Type B pancreatic cell (in vitro differentiated cells): ENCODE measurements at places on chromosomes 11 and 22. TPM values are rescaled to one million over a fixed set of nuclear protein-coding genes. Genes with fewer than 3 reads are reported as not detected.

SHANK2 gene
- 25.9 and 49.4 TPM in 2 replicates for total RNA-seq

PHETA2 gene
- 4.1 and 11.9 TPM in 2 replicates for total RNA-seq

DNA sequence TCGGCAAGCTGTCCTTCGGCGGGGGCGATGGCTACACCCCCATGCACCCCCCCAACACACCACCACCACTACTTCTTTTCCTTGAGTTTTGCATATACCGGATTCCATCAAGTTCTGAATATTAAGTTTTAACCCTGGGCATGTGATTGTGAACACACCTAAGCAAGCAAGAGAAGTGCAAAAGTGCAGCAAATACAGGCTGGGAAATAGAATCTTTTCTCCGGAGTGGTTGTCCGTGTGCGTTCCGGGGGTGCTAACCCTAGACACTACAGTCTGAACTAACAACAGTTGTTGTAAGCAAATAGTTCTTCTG, 574 bp downstream of the PRSS23 start:
- no peak for DNase-seq

ART5 gene
- 1.0 and 3.8 TPM in 2 replicates for total RNA-seq

APLNR gene
- total RNA-seq = 0.36 and 2.0 TPM in 2 replicates

TMEM134 gene
- total RNA-seq = 41.7 and 46.6 TPM in 2 replicates

- no peak for DNase-seq
Measured at GRCh38 chr22:37260901-37261336, 16.9 kb upstream of the RAC2 start.

DNA sequence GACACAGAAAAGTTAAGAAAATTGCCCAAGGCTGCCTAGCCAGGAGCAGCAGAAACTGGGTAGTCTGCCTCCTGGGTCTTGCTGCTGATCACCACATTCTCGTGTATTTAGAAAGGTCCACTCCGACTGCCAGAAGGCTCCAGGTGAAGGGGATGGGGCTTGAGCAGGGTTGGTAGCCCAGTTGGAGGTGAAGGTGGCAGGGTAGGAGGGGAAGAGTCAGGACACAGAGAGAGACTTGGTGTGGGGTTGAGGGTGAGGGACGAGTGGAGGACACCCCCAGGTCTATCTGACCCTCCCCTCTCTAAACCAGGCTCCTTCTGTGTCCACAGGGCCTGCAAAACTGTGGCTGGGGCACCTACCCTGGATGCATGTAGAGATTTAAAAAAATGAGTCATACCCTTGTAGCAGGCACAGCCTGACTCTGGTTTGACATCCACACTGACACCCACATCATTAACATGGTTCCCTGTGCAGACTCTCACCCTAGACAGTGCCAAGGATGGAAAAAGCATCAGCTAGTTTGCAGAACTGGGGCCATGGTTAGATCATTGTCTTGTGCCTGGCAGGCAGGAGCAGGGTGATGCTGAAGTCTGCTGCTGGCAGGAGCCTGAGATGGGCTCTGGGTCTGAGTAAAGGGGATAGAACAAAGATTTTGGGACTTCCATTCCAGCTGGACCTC, 273.2 kb downstream of the TENM4 start:
- DNase-seq = no peak

GRCh38 chr11:108512708-108513107, 14.5 kb upstream of the POGLUT3 start:
- no peak for DNase-seq

DNA sequence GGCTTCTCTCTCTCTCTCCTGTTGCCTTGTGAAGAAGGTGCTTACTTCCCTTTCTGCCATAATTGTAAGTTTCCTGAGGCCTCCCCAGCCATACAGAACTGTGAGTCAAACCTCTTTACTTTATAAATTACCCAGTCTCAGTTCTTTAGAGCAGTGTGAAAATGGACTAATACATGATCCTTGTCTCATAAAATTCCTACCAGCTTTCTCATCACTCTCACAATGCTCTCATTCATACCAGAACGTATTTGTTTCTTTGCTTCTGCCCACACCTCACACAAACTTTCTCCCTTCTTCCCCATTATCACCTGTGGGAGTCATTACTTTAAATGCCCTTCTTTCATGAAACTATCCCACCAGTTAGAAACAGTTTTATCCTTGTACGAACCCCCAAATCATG, 62.7 kb upstream of the ARHGAP42 start:
- DNase-seq = no peak

DNA sequence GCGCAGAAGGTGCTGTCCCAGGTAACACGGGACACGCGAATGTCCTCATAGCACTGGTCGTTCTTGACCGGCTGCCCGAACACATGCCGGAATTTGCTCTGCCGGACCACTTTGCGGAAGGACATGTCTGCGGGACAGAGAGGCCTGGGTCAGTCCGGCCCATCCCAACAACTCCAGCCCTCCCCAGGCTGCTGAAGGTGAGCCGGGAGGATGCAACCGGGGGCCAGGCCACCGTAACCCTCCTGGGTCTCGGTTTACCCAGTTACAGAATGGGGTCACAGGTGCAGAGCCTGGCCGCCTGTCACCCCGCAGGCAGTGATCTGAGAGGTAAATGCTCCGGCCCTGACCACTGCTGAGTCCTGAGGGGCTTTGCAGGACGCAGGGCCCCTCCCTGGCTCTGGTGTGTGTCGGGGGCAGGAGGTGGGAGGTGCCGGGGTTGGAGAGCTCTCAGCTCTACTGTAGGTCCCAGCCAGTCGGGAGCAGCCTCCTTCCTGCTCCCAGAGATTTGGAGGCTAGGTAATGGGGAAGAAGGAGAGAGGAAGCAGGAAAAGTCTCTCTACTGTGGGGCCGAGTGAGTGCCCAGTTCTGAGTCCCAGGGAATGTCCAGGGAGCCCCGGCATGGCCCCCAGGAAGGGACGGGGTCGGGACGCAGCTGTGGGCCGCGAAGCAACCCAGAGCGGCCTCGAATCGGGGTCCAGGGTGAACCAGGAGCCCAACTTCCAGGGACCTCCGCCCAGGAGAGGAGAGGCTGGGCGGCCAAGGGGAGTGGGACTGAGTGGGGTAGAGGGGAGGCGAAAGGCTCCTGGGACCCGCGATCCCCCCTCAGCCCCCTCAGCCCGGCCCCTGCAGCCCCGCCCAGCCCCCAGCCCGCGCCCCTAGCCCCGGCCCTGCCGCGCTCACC, 522 bp downstream of the CORO1B start:
- no peak for DNase-seq

DNA sequence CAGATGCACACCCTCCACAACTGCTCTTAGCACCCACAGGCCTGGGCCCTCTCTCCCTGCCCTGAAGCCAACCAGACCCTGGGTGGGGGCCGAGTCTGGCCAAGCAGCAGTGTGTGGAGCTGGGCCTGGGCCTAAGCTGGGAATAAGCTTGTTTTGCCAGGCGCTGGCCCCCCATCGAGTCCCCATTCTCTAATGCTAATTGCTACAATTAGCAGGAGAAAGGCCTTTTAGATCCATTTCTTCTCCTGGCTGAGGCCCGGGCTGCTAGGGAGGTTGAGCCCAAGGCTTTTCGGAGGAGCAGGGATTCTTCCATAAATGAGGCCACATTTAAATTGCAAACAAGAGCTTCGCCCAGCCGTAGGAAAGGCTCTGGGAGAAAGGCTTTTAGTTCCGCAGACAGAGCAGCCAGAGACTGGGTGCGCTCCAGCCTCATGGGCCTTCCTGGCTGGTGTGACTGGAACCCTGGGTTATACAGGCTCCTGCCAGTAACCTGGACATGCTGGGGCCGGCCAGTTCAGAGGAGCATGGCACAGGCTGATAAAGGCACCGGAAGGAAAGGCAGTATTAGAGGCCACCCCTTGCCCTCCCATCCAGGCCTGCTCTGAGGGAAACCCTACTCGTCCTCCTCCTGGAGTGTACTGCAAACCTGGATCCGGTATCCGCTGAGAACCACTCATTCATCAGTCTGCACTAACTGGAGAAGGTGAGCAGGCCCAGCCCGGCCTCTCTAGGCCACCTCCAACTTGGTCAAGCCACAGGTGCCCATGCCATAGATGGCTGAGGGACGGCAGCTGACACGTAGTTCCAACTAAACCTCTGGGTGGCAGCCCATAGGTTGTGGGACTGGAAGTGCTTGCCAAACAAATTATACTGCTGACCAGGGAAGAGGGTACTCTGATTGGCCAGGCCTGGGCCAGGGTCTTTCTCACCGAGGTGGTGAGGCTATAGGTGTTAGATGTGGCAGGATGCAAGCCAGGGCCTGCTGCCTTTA, 6.2 kb downstream of the KCNQ1OT1 start:
- no peak for DNase-seq

DNA sequence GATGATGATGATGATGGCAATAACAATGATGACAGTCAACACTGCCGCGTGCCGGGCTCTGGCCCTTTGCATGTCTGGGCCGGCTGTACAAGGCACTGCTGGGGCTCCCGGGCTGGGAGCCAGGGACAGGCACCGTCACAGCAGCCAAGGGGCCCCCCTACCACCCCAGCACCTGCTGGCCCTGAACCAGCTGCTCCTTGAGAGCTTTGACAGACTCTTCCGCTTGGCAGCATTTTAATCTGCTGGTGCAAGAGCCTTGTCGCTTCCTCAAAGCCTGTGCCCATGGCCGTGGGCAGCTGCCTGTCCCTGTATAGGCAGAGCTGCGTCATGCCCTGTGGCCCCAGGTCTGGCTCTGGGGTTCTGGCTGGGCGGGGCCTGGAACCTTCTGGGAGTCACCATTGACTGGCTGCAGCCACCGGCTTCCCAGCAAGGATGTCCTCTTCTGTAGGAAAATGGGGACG, 12.9 kb upstream of the MUC6 start:
- no peak for DNase-seq

DNA sequence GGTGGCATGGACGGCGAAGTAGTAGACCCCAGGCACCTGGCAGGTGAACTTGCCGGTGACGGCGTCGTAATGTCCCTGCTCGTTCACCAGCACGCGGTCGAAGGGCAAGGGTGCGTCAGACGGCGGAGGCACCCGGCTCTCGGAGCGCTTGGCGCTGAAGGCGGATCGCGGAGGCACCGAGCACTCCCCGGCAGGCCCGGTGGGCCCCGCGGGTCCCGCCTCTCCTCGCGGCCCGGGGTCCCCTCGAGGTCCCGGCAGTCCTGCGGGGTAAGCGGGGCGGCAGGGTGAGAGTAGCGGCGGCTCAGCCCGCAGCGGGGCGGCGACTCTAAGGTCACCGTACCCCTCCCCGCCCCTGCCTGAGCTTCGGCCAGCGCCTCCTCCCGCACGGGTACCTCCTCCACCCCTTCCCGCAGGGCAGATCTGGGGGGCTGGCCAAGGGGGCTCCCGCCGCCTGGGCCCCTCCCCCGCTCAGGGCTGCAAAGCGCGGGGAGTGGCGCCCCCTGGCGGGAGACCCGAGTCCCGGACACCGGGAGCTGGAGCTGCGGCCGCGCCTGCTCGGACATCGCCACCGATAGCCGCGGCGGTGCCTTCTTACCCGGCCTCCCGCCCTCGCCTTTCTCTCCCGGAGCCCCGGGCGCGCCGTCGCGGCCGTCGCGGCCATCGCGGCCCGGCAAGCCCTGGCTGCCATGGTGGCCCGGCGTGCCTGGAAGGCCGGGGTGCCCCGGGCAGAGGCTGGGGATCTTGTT, 921 bp downstream of the C1QTNF5 start:
- DNase-seq = peak; percentile 86

DNA sequence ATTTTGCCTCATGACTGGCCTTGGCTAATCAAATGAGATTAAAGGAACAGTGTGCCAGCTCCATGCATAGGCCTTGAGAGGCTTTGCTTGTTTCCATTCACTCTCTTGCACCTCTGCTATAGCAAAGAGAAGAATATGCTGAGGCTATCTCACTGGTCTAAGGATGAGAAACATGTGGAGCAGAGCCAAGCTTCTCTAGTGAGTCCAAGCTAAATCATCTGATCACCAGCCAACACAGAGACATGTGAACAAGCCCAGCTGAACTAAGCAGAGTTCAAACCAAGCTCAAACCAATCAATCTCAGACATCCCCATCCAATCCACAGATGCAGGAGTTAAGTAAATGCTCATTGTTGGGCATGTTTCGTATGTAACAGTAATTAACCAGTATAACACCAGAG, 69.4 kb upstream of the API5 start:
- DNase-seq = no peak

RPS6KA4 gene
- 26.4 and 49.8 TPM in 2 replicates for total RNA-seq

THRSP gene
- total RNA-seq = not detected in 2 replicates

- no peak for DNase-seq
Measured at GRCh38 chr11:70643642-70644041, 245.3 kb downstream of the CTTN start.

DNA sequence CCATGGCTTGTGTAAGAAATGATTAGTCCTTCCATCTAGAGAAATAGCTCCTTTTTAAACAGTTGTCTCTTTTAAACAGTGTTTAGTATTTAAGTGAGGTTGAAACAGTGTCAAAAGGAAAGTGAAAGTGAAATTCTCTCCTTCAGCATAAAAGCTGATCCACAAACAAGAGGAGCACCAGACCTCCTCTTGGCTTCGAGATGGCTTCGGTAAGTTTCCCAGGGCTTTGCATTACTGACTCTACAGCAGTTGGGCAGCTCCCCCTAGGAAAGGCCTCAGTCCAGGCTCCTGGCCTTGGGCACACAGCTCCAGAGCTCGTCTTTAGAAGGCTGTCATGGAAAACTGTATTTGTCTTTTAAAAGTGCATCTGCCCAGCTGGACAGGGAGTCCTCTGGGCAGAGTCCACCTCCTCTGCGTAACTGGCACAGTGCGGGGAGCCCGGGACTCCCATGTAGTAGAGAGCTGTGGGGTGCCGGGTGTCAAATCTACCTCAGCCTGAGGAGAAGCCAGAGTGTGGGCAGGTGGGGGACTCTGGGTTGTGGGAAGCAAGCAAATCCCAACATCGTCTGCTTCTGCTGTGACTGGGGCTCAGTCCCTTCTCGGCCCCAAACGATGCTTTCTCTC, at the start of gene PLAAT4:
Gene PLAAT4 (plus strand): TSS at position 140 of the 624 bp plus-strand sequence. CDS start 61 bp downstream, at position 201.
- DNase-seq = no peak

DNA sequence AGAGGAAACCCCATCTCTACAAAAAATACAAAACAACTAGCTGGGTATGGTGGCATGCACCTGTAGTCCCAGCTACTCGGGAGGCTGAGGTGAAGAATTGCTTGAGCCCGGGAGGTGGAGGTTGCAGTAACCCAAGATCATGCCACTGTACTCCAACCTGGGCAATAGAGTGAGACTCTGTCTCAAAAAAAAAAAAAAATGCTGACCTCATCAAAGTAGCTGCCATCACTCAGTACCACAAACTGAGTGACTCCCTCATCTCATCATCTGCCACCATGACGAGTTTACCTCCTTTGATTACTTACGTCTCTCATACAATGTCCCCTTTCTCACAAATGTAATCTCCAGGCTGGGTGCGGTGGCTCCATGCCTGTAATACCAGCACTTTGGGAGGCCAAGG, 117.2 kb upstream of the CLPB start:
- no peak for DNase-seq

DNA sequence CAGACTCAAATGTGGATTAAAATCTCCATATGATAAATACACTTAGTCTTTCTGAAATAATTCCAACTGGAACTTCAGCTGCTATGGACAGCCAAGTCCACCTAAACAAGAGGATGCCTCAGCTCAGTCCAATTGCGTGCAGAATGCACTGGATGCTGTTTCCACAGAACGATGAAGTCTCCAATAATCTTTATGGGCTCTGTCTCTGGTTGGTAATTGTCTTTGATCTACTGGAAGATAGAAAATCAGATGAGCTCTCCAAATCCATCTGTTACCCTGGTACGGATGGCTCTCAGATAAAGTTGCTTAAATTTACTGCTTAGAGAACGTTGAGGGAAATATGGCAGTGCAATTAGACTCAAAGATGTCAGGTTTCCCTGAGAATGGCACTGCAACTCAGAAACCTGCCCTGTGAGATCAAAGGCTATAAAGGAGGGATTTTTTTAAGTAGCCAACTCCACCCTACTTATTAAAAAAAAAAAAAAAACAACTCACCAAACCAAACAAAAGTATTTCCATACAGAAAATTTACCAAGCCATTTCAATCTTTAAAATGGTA, 859 bp upstream of the BIRC3 start:
- no peak for DNase-seq

GRCh38 chr11:74686792-74687191, 44.4 kb downstream of the CHRDL2 start:
- no peak for DNase-seq
